SK-MEL-5 (cell line): ENCODE measurements at places on chromosomes 13 and 19. TPM values are rescaled to one million over a fixed set of nuclear protein-coding genes. Genes with fewer than 3 reads are reported as not detected.
A peak's percentile ranks its signal among the peaks of the same experiment; 100 is the strongest.

- no peak for DNase-seq
Measured at GRCh38 chr19:32676895-32677359, 1.3 kb downstream of the RGS9BP start.

GRCh38 chr19:43618921-43619261 lies 538 bp downstream of the ZNF428 start:
- DNase-seq: peak; percentile 45

GRCh38 chr13:106028911-106029310 lies 506.6 kb downstream of the EFNB2 start:
- no peak for DNase-seq

GRCh38 chr19:48856921-48857320 lies 11.5 kb downstream of the PLEKHA4 start:
- no peak for DNase-seq

DNA sequence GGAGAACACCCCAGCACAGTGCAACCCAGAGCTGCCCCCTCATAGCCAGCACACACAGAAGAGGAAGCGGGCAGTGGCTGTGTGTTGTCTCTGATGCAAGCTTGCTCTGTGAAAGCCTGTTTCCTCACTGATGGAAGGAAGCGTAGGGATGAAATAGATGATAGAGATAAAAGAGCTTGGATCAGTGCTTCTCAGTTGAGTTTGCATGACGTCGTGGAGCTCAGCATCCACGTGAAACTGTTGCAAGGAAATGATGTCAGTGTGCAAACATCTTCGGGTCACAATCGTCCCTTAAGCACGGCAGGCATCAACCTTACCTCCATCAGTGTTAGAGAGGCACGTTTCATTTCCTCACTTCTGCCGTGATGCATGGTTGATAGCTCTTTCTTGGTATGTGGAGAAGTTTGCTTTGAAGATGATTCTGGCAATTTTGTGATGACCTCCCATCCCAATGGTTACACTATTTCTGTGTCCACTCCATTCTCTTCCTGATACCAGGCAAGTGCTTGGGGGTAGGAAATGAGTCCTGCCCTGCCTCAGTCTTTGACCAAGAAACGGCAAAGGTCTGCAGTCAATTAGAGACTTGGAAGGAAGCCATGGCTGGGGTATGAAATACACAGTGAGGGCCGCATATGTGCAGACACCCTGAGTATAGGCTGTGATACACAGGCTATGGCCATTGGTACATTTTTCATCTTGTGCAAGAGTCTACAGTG lies 183.0 kb downstream of the ZNF536 start:
- no peak for DNase-seq

- DNase-seq: no peak
Measured at GRCh38 chr19:6887316-6887715, at the start of gene ADGRE1. Gene ADGRE1 (plus strand): TSS chr19:6887579. CDS start chr19:6887609, 30 bp downstream.

- no peak for DNase-seq
Measured at GRCh38 chr19:47186446-47187334, 44.3 kb downstream of the BBC3 start.

GRCh38 chr19:45591004-45591637 lies 6.5 kb upstream of the OPA3 start:
- DNase-seq: no peak

GRCh38 chr19:50300814-50301606 lies 28.2 kb downstream of the KCNC3 start:
- no peak for DNase-seq

GRCh38 chr19:40663695-40664692 lies 26.5 kb downstream of the NUMBL start:
- no peak for DNase-seq

DNA sequence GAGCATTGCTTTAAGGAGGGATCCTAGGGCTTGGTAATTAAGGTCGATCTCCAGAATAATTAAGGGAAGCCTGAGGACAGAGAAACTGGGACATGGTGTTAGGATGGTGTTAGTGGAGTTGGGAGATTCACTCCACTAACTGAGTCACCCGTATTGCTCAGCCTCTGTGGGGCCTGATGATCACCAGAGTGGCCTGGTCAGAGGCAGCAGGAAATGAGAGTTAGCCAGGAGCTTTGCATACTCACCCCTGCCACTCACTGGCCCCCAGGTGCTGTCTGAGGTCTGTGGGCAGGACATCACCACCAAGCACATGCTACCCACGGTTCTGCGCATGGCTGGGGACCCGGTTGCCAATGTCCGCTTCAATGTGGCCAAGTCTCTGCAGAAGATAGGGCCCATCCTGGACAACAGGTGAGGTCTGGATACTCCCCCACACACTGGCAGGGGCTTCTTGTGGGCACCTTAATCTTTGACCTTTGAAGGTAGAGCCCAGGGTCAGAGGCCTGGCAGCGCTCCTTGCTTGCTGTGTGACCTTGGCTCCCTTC lies 32.1 kb downstream of the PPP2R1A start:
- no peak for DNase-seq

DNA sequence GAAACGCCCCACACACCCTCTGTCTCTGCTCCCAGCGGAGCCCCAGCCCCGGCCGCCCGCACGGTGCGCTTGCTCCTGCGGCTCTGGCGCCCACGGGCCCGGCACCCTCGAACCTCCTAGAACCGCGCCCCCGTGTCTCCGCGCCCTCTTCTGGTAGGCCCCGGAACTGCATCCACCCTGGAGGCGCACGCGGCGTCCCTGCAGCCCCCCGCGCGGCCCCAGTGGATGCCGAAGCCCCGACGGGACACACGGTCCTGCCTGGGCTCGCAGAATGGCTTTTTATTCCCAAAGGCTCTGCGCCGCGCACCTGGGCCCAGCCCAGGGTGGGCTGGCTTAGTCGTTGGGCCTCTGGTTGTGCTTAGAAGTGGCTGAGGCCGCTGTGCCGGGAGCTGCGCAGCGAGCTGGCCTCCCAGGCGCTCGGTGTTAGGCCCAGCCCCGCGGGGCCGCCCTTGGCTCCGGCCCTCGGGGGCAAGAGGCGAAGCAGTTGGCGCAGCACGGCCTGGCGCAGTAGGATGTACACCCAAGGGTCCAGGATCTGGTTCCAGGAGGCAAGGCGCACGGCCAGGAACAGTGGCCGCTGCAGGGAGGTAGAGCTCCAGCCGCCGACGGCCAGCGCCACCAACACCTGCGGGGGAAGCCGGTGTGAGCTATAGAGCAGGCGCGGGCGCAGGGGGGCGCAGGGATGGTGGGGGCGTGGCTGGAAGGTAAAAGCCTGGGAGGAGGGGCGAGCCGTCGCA lies 2.8 kb downstream of the PTGER1 start:
- DNase-seq: peak; percentile 43

DNA sequence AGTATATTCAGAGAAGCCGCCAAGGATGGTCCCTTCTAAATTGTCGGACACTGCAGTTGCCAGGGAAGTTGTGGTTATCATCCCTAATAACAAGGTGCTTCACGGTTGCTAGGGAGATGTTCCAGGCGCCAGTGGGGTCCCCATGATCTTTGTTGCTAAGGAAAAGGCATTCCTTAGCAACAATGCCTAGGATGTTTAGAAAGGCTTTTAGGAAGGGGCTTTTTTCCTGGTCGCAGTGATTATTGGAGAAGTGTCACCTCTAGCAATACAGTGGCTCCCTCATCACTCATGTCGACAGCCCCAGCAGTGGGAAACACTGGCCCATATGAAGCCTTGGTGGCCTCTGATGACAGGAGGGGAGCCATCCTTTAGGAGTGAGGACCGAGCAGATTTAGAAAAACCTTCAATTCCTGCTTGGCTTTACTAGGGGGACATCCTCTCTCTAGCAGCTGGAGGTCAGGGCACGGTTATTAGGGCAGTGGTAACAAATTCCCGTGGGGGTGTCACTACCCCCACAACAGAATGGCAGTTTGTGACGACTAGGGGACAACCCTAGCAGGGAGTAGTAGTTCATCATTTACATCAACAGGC lies 6.4 kb upstream of the TMC4 start:
- DNase-seq: no peak

The SSC5D gene
- 0.05 TPM in 1 of 2 replicates, not detected in the other for total RNA-seq

The HSH2D gene
- total RNA-seq: not detected in 2 replicates

The ZNF534 gene
- total RNA-seq: not detected in 2 replicates

The TPT1 gene
- 3,844 and 3,941 TPM in 2 replicates for total RNA-seq

The ZNF799 gene
- 2.6 and 4.0 TPM in 2 replicates for total RNA-seq

The PRTN3 gene
- not detected in 2 replicates for total RNA-seq
